ENCODE measurements at places on chromosomes 5 and 9. TPM values are rescaled to one million over a fixed set of nuclear protein-coding genes. Genes with fewer than 3 reads are reported as not detected.

- DNase-seq = no peak
Measured at GRCh38 chr9:97484134-97484533, 17.3 kb upstream of the TMOD1 start.

DNA sequence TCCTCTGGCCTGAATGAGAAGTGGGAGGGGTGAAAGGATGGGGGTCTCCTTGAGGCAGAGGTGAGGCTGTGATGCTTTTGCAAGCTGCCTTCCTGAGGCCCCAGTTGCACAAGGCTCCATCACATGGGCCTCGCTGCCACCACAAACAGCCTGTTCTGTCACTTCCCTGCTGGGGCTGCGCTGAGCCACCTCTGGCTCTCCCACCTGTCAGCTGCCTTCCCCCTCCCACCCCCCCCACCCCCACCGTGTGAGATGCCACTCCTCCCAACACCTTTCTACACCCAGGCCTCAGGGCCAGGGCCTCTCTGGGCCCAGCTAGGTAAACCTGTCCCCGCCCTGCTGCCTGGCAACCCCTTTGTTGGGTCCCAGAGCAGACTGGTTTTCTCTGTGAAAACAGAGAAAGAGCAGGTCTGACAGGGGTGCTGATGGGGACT is 4.5 kb upstream of the PDLIM4 start:
- DNase-seq = no peak

DNA sequence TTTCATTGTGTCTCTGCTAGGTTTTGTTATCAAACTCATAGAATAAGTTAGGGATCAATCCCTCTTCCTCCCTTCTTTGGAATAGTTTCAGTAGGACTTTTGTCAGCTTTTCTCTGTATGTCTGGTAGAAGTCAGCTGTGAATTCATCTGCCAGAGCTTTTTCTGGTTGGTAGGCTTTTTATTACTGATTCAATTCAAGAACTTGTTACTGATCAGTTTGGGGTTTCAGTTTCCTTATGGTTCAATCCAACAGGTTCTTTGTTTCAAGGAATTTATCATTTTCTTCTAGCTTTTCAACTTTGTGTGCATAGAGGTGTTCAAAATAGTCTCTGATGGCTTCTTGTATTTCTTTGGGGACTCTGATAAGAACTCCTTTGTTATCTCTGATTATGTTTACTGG is 221.7 kb downstream of the FGF10 start:
- DNase-seq = no peak

DNA sequence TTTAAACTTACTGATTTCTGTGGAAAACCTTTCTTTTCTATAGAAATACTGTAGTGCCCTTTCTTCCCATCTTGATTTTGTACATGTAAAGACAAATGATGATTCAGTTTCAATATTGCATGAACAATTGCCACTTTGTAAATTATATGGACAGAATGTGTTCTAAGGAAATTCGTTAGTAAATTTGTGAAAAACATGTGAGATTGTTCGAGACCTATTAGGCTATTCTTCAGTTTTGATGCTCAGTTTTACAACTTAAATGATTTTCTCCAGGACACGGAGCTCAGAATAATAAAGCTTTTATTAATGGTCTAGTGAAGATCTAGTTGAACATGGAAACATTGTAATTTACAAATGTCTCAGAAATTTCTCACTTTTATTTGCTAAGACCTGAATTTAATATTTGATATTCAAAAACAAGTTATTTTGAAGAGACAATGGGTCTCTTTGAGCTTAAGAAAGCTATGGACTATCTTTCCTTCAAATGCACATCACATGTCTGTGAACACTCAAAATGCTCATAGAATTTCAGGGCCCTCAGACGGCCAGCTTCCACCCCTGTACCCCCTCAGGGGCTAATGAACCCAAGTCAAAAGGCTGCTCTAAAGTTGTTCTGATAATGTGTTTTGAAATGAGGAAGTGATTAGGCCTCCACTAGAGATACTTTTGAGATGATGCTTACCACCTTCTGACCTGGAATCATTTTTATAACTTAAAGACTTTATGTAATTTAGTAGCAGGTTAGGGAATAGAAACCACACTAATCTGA is 54.1 kb upstream of the FSD1L start:
- no peak for DNase-seq

DNA sequence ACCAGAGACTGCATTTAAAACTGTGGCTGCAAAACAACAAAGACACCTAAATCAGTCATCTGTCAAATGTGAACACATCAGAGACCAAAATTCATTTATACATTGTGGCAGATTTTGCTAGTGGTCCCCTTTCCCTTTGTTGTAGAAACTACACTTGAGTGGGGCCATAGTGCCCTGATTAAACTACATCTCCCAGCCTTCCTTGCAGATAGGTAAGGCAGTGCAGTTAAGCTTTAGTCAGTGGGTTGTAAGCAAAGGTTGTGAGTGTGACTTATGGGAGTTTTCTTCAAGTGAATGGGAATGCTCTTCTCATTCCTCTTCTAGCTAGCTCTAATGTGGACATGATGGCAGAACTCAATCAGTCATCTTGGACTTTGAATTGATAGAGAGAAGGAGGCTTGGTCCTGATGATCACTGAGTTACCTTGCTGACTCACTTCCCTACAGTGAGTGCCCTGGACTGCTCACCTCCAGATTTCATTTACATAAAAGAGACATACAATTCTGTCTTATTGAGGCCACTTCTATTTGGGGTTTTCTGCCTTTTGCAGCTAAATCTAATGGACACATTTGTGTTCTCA is 35.2 kb upstream of the SPARC start:
- DNase-seq = no peak

DNA sequence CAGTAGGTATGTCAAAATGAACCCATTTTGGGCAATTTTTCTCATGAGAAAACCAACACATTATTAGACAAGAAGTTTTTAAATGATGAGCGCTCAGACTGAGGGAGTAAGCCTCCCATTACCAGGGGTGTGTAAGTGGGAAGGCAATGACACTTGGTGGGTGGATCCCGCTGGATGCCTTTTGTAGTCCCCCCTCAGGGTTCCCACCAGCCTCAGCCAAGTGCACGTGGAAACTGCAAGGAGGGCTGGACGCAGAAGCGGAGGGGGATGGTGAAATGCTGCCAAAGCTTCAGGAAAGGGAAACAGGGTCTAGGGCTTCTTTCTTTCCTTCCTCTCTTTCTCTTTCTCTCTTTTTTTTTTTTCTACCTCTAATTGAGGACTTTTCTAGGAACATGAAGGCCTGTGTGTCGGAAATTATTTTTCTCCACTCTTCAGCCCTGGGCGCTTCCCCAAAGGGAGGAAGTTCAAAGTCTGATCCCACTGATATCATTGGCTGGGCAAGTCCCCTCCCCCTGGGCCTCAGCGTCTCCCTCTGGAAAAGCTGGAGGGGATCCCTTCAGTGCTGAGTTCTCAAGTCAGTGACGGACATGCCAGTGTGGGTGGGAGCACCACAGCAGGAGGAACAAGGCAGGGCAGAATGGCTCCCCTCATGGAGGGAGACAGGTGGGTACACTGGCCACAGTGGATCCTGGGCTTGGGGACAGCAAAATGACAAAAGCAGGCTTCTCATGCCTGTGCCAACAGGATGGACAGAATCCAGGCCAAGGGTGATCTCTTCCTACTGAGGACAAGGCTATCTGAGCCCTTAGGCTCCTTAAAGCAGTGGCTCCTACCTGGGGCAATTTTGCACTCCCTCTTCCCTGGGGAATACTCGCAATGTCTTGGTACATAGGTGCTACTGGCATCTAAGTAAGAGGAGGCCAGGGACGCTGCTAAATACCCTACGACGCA is 23.9 kb upstream of the SLC25A51 start:
- DNase-seq = no peak

DNA sequence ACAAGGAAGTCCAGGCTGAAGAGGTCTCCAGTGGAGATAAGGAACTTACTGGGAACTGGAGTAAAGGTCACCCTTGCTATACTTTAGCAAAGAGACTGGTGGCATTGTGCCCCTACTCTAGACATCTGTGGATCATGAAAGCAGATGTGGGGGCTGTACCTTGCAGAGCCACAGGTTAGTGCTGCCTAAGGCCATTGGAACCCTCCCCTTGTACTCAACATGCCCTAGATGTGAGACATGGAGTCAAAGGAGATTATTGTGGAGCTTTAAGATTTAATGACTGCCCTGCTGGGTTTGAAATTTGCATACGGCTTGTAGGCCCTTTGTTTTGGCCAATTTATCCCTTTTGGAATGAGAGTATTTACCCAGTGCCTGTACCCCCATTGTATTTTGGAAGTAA is 397.3 kb upstream of the GRIN3A start:
- no peak for DNase-seq

- no peak for DNase-seq
Measured at GRCh38 chr5:153485641-153486040, 4.8 kb upstream of the GRIA1 start.

DNA sequence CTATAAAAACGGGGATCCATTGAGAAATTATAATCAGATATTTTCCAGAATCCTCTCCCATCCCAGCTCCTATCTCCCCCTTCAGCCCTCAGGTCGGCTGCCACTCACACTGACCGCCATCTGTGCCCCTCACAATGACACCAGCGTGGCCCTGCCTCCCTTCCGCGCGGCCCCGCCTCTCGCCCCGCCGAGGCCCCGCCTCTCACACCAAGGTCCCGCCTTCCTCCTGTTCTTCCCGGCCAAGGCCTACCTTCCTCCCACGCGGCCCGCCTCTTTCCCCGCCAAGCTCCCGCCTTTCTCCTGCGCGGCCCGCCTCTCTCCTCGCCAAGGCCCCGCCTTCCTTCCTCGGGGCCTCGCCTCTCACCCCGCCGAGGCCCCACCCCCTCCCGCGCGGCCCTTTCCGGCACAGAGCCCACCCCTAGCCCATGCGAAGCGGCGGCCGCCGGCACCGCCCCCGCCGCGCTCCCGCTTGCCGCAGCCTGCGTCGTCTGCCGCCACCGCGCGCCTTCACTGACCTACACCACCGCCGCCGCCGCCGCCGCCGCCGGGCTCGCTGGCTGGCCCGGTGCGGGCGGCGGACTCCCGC is at the start of gene DNAJC21:
DNAJC21 (plus strand) TSS at position 426 of the 586 bp plus-strand sequence. CDS start 261 bp downstream, outside the sequence.
- peak; percentile 96 for DNase-seq

DNA sequence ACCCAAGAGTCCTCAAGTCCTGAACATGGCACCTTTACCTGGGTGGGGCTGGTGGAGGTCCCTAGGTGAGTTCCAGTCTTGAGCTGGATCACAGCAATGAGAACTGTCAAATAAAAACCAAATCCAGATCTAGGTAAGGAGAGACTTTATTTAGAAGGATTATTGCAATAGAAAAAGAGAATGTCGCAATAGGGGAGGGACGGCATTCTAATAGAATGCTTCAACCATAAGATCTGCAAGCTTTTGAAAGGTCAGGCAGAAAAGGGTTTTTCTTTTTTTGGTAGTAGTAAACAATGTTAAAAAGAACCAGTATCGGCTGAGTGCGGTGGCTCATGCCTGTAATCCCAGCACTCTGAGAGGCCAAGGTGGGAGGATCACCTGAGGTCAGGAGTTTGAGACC is 5.2 kb upstream of the GCNT1 start:
- no peak for DNase-seq

GRCh38 chr5:39020458-39020857 is 53.7 kb downstream of the RICTOR start:
- no peak for DNase-seq

DNA sequence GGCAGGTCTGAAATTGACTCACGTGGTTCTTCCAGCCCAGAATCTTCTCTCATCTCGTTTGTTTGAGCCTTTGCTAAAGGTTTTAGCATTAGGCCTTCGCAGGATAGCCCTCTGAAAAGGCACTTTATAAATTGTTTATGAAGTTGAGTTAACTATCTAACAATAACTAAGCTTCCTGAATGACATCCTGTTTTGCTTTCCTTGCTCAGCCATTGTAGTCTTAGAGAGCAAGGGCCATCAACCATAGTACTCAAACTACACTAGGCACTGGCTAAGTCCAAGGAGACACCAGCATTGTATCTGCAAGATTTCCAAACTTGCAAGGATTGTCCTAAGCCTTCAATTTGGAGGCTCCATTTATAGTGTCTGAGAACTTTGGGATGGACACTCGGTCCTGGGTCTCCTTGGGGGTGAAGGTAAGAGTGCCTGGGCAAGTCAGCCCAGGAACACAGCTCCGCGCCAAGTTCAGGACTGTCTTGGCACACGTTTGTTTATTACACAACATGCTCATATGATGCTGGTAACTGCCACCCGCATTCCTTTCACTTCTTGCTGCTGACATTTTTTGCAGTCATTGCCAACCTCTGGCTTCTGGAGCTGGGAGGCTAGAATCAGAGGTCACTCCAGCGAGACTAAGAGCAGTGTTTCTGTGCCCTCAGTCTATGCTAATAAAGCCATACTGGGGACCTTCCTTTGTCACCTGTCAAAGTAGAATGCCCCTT is 151.1 kb downstream of the ESM1 start:
- DNase-seq = no peak

DNA sequence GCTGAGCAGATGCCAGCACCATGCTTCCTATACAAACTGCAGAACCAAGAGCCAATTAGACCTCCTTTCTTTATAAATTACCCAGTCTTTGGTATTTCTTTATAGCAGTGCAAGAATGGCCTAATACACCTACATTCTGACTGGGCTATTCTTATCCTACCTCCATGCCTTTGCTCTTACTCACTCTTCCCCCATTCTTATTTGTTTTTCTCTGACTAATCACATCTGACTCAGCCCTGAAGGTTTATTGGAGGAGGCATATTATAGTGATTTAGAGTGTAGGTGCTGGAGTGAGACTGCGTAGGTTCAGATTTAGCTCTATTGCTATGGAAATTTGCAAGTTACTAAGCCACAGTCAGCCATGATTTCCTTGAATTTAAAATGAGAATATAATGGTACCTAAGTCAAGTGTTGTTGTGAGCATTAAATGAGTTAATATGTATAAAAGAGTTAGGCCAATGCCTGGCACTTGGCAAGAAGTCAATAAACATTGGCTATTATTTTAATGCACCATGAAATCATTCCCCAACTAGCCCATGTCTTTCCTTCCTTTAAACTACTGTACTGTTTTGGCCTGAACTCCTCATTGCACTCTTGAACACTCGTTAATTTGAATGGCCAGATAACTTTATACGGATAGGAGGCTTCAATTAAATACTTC is 531.2 kb upstream of the ZNF608 start:
- DNase-seq = peak; percentile 97

The IL9 gene
- not detected for total RNA-seq

The BNC2 gene
- total RNA-seq = 7.4 TPM

The PAEP gene
- total RNA-seq = 15.7 TPM

The DDX4 gene
- total RNA-seq = not detected

The CAMK2A gene
- not detected for total RNA-seq

The FANCG gene
- total RNA-seq = 49.5 TPM

The P4HA2 gene
- 19.6 TPM for total RNA-seq

The MARCOL gene
- not detected for total RNA-seq
